ENCODE measurements at places on chromosomes 2 and 18.

DNA sequence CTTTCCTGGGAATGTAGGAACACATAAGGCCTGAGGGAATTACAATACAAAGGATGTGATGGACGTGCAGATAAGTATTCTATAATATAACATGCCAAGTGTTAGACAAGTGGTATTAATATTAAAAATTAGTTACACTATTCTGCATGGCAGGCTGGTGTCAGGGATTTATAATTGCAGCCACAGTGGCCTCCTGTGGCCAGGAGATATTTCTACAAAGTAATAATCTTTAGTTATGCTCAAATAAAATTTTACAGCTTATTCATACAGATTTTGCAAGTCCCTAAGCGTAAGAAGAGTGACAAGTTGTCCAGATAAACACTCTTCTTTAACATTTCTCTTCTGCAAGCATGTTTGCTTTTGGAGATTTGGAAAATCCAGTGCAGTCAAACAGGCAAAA is 90.4 kb upstream of the CBLN2 start:
- no peak for DNase-seq

DNA sequence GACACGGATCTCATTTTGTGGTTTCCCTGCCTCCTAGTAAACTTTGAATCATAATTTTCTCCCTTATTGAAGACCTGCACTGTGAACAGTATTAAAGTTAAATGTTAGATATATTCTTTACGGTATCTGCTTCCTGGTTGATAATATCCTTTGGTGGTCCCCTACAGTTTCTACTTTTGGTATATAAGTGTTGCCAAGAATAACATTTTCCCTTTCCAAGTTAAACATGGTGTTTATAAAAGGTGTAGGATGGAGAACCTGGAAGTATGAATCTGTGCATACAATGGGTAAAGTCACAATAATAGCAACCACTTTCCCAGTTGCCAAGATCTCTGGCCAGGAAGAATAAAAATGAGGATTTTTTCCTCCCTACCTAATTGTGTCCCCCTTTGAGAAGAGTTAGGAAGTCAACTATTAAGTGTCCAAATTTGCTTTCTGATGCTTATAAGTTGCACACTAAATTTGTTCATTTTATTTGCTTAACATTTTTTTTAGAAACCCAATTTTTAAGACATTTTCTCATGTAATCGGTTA is 201.0 kb upstream of the STK17B start:
- no peak for DNase-seq

DNA sequence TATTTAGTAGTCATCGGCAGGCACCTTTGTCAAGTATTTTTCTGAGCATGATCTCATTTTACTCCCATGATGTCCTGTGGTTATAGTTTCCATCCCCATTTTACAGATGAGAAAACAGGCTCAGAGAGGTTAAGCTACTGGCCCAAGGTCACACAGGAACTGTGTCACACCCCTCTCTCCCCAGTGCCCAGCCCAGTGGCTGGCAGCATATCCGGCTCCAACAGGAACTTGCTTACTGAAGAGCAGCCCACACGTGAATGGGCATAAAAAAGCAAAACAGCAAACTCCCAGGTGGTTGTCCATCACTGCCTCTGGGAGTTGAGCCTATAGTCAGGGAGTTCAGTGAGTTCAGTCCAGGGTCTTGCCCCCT is 8.3 kb upstream of the KLF11 start:
- DNase-seq, result no peak

DNA sequence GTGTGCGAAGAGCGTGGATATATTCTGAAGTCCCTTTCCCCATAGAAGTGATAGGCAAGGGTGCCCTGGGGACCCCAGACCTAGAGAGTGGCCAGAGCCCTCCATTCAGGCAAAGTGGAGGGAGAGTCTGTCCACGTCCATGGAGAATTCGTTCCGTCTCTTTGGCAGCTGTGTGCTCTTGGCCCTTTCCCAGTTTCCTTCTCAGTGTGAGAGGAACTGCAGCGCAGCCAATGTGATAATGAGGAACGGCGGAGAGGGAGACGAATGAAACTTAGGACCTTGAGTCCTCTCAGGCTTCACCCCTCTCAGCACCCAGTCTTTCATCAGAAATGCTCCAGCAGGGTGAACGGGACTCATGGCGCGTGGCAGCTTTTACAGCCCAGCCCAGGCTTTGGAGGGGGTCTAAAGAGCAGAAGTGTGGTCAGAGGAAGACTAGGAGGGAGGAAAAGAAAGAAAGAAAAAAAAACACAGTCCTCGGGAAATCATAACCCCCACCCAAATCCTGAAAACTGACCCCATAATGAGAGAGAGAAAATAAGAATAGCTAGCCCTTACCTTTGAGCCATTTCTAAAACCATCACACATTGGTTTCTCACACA is 95.0 kb upstream of the RIOK3 start:
- DNase-seq, result no peak

GRCh38 chr18:78716022-78716421 is 263.6 kb upstream of the SALL3 start:
- no peak for DNase-seq

DNA sequence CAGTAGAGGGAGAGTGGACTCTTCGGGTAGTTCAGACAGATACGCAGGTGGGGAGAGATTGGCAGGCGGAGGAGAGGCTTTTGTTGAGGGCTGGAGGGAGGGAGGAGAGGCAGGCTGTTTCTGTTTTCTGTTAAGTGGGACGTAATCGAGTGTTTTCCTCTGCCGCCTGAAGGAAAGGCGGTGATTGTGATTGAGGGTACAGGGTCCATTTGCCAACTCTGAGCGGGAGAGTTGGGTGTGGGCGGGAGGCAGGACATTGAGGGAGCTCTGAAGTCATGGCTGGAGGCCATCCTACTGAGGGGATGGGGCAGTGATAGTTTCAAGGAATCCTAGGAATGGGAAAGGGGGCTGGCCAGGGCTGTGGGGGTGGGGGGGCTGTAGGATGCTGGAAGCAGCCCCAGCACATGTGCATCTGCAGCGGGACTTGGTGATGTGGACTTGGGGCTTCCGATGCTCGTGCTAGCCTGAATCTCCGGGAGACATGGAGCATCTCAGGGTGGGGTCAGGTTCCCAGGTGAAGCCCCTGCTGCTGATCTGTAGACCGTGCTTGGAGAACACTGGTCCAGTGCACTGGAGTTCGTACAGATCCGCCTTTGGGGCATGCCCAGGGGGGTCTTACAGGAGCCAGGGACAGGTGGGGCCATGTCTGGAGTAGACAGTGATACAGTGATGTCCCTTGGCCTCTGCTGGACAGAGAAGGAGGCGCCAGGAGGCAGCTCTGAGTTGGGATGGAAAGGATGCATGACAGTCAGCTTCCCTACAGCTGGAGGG is 167.5 kb downstream of the AGAP1 start:
- DNase-seq, result no peak
